ENCODE measurements at places on chromosomes 6 and 20. TPM values are rescaled to one million over a fixed set of nuclear protein-coding genes. Genes with fewer than 3 reads are reported as not detected.

DNA sequence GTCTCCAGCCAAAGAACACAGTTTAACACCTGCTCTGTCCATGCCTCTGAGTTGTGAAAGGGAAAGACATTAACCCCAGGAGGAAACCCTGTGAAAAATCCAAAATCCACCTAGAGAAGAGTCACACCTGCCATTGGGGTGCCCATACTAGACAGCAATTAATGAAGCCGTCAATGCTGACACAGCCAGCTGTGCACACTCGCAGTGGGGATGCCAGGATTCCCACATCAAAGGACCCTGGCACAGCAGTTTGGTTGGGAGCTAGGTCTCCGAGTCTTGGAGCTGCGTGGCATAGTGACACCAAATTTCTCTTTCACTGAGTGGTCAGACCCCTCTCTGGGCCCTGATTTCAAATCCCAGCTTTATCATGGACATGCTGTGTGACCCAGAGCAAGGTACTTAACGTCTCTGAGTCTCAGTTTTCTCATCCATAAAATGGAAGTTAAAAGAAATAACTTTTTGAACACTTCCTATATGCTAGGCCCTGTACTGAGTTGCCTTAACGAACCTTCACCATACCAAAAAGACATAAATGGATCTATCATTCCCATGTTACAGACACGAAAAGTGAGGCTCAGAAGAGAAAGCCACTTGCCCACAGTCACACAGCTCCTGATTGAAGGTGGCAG, 30.8 kb downstream of the BPIFB1 start:
- DNase-seq: no peak

GRCh38 chr20:39338469-39339376, 376.6 kb downstream of the DHX35 start:
- no peak for DNase-seq

DNA sequence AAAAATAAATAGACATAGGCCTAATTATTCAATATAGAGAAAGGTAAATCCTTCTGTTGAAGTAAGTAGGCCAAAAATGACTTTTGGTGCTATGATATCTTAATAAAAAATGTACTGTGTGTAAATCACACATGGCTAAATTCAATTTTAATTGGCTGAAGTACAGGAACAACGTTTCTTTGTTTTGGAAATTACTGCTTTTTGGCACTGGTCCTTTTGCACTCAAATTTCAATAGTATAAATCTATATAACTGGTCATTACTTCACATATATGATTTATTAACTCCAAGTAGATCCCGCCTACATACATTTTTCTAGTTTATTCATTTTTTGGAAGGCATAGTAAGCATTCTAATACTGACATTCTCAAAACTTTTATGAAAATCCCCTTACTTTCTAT, 114.5 kb downstream of the RALGAPA2 start:
- no peak for DNase-seq

- DNase-seq: no peak
These were observed 176.9 kb upstream of the PRND start for GRCh38 chr20:4544765-4545164.

- no peak for DNase-seq
These were observed 699.0 kb downstream of the HDGFL1 start for GRCh38 chr6:23268348-23268747.

The GRM1 gene
- total RNA-seq: not detected

The TEAD3 gene
- 19.8 TPM for total RNA-seq

The SKIC2 gene
- total RNA-seq: 77.4 TPM
